Ovary (tissue), 10 donors: ENCODE measurements at places on chromosomes 13 and 19. TPM values are rescaled to one million over a fixed set of nuclear protein-coding genes. Genes with fewer than 3 reads are reported as not detected.

- DNase-seq, result no peak
Measured at GRCh38 chr13:96141032-96141431, 51.1 kb downstream of the HS6ST3 start.

GRCh38 chr19:51327066-51328001, 14.6 kb downstream of the VSIG10L start:
- DNase-seq, result no peak

GRCh38 chr19:39406656-39407409, at the start of gene ZFP36:
ZFP36 (plus strand) TSS chr19:39406847; CDS start chr19:39406905, 58 bp downstream.
- peak; percentile 95 for DNase-seq

DNA sequence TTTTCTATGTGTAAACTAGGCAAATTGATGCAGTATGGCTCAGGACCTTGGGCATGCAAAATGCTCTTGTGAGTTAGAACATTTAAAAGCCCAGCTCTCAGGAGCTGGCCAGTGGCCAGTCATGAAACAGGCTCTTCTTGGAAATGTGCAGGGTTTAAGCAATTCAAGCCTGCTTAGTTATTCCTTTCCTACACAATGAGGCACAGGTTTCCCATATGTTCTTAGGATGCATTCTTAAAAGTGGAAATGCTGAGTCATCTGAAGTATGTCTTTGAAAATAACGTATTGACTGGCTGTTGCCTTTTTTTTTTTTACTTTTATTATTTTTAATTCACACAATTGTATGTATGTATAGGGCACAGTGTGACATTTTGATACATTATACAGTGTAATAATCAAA, 300.7 kb downstream of the SLC7A1 start:
- no peak for DNase-seq

DNA sequence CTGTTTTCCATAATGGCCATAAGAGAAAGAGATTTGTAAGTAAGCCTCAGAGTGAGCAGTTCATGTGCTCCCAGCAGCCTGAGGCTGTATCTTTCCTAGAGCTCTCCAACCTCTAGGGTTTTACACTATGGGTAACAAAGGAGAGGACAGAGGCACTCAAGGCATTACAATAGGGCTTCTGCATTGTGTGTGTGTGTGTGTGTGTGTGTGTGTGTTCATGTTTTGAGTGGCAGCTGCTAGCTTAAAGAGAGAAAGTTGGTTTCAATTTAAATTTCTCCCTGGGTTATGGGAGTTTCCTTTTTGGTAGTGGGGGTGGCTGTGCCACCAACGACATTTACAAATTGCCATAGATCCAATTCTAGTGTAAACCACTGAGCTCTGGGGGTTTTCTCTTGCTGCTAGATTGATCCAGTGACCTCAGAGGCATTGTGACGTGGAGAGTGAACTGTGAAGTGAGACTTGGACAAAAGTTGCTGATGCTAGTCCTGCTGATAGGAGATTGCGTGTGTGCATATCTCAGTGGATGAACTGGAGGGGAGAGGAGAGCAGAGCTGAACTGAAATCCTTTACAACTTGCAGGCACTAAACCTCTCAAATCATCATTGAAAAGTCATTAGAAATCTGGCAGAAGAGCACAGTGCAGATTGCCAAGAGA, 67.2 kb upstream of the OLFM4 start:
- no peak for DNase-seq

- DNase-seq, result no peak
Measured at GRCh38 chr19:58067240-58067912, 8.3 kb downstream of the ZNF135 start.

GRCh38 chr19:8305798-8306197, 2.4 kb downstream of the CD320 start:
- peak; percentile 4 for DNase-seq

GRCh38 chr19:12187625-12188024, 24.7 kb downstream of the ZNF136 start:
- DNase-seq, result no peak

GRCh38 chr13:67150608-67151007, 79.5 kb downstream of the PCDH9 start:
- no peak for DNase-seq

DNA sequence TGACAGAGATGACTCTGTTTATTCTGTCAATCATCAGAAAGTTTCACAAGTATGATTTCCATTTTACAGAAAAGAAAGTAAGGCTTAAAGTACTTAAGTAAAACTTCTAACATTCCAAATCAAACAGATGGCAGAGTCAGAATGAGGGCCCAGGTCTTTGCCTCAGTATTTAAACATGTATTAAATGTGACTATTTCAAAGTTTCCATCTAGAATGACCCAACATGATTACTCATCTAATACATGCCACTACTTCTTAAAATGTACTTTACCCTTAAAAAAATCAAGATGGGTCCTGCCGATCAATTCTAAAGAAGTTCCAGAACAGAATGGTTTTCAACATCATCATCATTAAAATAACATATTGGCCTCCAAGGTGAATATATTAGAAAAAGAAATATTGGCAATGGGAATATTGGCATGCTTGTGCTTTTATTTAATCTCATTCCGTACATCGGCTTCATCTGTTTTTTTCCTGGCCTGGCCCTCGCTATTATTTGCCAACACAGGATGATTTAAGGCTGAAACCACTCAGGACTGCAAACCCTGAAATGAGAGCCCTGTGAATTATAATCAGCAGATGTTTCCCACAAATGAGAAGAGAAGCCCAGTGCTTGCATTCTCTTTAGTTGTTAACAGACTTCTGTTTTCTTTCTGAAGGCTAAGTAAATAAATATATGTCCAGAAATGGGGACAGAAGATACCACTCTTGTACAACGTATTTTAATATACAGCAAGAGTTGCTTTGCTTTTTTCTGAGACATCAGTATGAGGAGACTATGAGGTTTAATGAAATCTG, 340.0 kb downstream of the DNAJC15 start:
- no peak for DNase-seq

GRCh38 chr13:29224206-29224605, 371.3 kb downstream of the SLC7A1 start:
- no peak for DNase-seq

The URAD gene
- total RNA-seq, result not detected

The DCT gene
- total RNA-seq, result 0.48 TPM

The GNG8 gene
- total RNA-seq, result not detected

The JSRP1 gene
- not detected for total RNA-seq

The SPHK2 gene
- 12.3 TPM for total RNA-seq

The GNA15 gene
- total RNA-seq, result 1.2 TPM
